ENCODE measurements at places on chromosomes 11 and 22.

- no peak for DNase-seq
These were observed 133.5 kb downstream of the ARHGAP42 start for GRCh38 chr11:100820621-100821020.

- DNase-seq = no peak
These were observed 67.4 kb downstream of the SPECC1L start for GRCh38 chr22:24337894-24338645.

DNA sequence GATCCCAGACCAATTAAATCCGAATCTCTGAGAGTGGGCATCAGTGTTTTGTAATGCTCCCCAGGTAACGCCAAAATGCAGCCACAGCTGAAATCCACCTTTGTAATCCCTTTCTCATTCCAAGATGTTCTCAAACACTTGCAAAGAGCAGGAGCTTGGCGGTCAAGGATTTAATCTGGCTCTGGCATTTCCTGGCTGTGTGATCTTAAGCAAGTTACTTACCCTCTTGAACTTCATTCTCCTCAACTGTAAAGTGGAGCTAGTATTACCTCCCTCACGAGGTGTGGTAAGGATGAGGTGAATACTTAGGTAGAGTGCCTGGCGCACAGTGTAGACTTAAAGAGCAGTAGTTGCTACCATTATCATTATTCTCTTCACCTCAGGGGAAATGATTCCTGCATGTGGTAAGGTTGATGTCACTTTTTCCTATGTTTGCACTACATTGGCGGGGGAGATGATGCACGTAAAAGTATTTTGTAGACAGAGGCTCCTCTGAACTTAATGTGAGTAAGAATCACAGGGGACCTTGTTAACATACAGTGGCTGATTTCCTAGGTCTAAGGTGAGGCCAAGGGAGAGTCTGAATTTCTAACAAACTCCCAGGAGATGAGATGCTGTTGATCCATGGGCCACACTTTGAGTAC lies 210.4 kb upstream of the PITPNB start:
- DNase-seq = no peak

GRCh38 chr11:120184946-120185705 lies 25.7 kb upstream of the OAF start:
- DNase-seq = peak; percentile 93

DNA sequence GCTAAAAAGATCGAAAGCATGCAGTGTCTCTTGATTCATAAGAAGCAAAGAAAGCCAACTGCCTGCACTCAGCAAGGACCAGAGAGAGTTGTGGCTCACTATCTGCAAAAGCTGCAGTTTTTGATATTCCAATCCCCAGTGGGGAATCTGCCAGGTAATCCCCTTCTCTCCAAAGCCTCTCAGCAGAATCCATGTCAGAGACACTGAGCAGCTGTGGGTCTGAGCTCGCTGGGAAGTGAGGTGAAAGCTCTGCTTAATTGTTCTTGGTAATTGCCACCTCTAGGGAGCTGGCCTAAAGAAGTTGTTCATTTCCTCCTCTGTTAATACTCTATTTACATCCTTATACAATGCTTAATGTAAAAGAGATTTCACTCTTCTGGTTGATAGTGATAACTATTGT lies 261.3 kb upstream of the LRRC4C start:
- DNase-seq = no peak

DNA sequence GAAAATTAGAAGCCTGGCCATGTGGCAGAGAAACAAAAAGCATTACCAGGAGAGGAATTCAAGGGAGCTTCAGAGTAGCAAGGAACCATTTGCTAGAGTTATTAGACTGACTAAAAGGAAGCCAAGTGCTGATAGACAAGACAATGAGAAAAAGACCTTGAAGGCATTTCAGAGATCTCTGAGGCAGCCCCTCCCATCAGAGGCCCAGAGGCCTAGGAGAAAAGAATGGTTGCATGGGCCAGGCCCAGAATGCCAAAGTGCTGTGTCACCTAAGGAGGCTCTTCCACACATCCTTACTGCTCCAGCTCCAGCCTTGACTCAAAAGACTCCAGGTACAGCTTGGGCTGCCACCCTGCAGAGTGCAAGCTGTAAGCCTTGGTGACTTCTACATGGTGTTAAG lies 61.8 kb upstream of the POU2AF2 start:
- DNase-seq = no peak

- peak; percentile 33 for DNase-seq
These were observed 20.3 kb downstream of the BMAL1 start for GRCh38 chr11:13297917-13298356.

- peak; percentile 43 for DNase-seq
These were observed 4.1 kb downstream of the TSPAN32 start for GRCh38 chr11:2305788-2306451.

Data from small intestine (tissue), 16 donors.